ENCODE measurements at places on chromosomes 2 and 18. TPM values are rescaled to one million over a fixed set of nuclear protein-coding genes. Genes with fewer than 3 reads are reported as not detected.

DSG1 gene
- total RNA-seq = not detected

CHRNG gene
- not detected for total RNA-seq

TAF1B gene
- 13.0 TPM for total RNA-seq

SMPD4 gene
- 73.0 TPM for total RNA-seq

POLR1A gene
- 17.9 TPM for total RNA-seq

MPP4 gene
- total RNA-seq = not detected

KRTCAP3 gene
- total RNA-seq = 91.8 TPM

SIX2 gene
- not detected for total RNA-seq

DNA sequence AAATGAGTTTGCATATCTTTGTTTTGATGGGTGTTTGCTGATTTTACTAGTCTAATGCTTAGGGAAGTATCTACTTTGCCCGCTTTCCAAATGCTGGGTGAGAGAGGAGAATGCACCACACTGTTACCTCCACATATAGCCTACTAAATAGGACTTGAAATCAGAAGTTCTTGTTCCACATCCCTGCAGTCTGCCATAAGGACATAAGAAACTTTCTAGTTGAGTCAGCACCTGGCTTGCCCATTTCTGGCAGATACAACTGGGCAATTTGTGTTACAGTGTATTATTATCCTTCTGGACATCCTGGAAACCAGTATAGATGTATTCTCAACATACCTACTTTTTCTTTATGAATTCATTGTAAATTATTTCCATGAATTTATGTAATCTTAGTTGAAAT lies 29.5 kb downstream of the ANXA4 start:
- no peaks in the 10 kb centered on the region for H3K27me3 ChIP-seq
- no peak overlapping the region for H3K4me3 ChIP-seq
- peaks cover 5% of the 10 kb centered on the region for H3K4me1 ChIP-seq
- DNase-seq = no peak
- H3K27ac ChIP-seq = peak overlapping the region; percentile 2

- H3K4me1 ChIP-seq = no peaks in the 10 kb centered on the region
- H3K36me3 ChIP-seq = no peaks in the 10 kb centered on the region
- DNase-seq = no peak
- H3K27me3 ChIP-seq = no peaks in the 10 kb centered on the region
Measured at GRCh38 chr2:198191651-198192050, 387.3 kb downstream of the PLCL1 start.

- DNase-seq = no peak
- no peaks in the 10 kb centered on the region for H3K27me3 ChIP-seq
- peaks cover 4% of the 10 kb centered on the region for H3K36me3 ChIP-seq
- H3K4me3 ChIP-seq = no peak overlapping the region
- H3K4me1 ChIP-seq = no peaks in the 10 kb centered on the region
- no peak overlapping the region for H3K27ac ChIP-seq
Measured at GRCh38 chr2:233563663-233564430, 2.7 kb downstream of the USP40 start.

GRCh38 chr2:239964399-239965185 lies 60.5 kb downstream of the NDUFA10 start:
- peaks cover 8% of the 10 kb centered on the region for H3K36me3 ChIP-seq
- no peaks in the 10 kb centered on the region for H3K27me3 ChIP-seq
- no peak overlapping the region for H3K27ac ChIP-seq
- H3K4me1 ChIP-seq = no peaks in the 10 kb centered on the region

GRCh38 chr2:142220239-142220638 lies 89.4 kb upstream of the LRP1B start:
- no peaks in the 10 kb centered on the region for H3K27me3 ChIP-seq
- H3K4me1 ChIP-seq = no peaks in the 10 kb centered on the region
- no peak overlapping the region for H3K4me3 ChIP-seq
- no peaks in the 10 kb centered on the region for H3K36me3 ChIP-seq

DNA sequence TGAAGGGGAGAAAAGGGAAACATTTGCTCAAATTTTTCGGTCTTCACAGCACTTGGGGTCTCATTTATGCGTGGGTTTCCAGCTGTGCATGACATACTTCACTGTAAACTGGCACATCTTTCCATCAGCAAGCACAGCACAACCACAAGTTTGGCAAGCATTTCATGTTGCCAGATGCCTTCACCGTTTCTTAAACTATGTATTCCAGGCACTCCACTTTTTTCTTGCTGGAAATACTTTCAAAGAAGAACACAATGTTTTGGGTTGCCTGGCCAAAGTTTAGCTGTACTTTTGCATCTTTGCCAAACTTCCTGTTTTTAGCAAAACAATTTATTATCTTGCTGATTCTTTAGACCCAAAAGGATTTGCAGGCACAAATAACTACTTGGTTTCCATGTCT lies 194.6 kb upstream of the MEIS1 start:
- H3K4me1 ChIP-seq = no peaks in the 10 kb centered on the region
- DNase-seq = no peak

DNA sequence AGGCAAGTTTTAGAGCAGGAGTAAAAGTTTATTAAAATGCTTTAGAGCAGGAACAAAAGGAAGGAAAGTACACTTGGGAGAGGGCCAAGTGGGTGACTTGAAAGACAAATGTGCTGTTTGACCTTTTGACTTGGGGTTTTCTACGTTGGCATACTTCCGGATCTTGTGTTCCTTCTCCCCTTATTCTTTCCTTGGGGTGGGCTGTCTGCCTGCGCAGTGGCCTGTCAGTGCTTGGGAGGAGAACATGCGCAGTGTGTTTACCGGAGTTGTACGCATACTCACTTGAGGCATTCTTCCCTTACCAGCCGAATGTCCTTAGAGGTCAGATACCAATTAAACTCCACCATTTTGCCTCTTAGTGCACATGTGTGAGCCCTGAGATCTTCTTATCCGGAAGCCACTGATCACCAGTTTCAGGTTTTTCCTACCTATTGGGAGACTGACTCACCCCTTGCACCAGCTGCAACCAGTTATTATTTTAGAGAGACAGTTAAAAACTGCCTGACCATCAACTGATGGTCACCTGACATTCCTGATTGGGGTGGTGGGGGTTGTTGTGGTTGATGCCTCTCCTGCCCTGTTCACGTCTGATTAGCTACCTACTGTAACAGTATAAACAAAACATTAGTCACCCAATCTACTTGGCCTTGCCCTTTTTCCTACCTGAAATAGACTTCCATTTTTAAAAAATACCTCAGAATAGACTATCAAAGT lies 67.5 kb downstream of the NYAP2 start:
- peak; percentile 22 for DNase-seq
- H3K4me3 ChIP-seq = no peak overlapping the region

- no peaks in the 10 kb centered on the region for H3K4me1 ChIP-seq
- H3K27ac ChIP-seq = no peak overlapping the region
- H3K36me3 ChIP-seq = no peaks in the 10 kb centered on the region
- no peaks in the 10 kb centered on the region for H3K27me3 ChIP-seq
- DNase-seq = peak; percentile 43
Measured at GRCh38 chr2:95323347-95324155, 26.4 kb downstream of the KCNIP3 start.

- DNase-seq = no peak
- no peaks in the 10 kb centered on the region for H3K36me3 ChIP-seq
- no peak overlapping the region for H3K27ac ChIP-seq
Measured at GRCh38 chr2:54945391-54946219, 104.6 kb downstream of the RTN4 start.

DNA sequence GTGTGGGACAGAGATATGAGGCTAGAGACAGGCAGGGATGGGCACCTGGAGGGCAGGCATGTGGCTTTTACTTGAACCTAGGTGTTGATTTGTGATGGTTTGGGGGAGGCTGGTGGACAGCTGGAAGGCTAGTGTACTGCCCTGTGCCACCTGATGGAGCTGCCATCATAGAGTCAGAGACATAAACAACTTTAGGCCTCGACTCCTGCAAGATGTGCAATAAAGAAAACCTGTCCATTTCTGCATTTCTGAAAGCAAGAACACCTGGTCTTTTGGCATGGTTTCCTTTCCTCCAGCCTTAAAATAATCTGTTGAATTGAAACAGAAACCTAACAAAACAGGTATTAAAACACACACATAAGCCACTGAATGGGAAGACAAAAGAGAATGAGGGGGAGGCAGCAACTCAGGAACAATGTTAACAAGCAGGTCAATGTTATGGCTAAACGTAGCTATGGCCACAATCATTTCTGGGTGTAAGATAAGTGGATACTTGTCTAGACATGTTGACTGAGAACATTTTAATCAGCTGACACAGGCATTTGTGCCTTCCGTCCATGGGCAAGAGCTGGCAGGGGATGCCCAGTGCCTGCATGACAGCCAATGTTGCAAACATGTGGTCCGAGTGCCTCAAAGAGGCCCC lies 87.8 kb downstream of the KCTD1 start:
- no peaks in the 10 kb centered on the region for H3K4me1 ChIP-seq
- no peak overlapping the region for H3K27ac ChIP-seq
- H3K27me3 ChIP-seq = no peaks in the 10 kb centered on the region
- no peak overlapping the region for H3K4me3 ChIP-seq
- no peaks in the 10 kb centered on the region for H3K36me3 ChIP-seq
- no peak for DNase-seq

DNA sequence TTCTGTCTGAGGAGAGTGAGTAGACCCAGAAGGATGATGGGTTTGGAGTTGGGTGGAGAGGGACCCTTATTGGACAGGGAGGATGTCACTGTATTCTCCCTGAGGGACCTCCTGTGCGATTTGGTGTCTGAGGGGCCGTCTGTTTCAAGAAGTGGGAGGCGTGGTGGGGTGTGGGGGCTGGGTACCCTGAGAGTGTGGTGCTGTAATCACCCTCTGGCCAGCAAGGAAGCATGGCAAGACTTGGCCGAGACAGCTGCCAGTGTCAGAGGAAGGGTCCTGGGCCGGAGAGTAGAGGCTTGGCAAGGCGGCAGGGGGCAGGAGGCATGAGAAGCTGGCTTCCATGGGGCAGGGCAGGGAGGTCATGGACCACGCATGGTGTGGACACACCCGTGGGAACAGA lies 43.1 kb downstream of the CTIF start:
- H3K27me3 ChIP-seq = no peaks in the 10 kb centered on the region
- no peaks in the 10 kb centered on the region for H3K4me1 ChIP-seq

- H3K27me3 ChIP-seq = no peaks in the 10 kb centered on the region
- DNase-seq = no peak
- no peak overlapping the region for H3K27ac ChIP-seq
- H3K36me3 ChIP-seq = no peaks in the 10 kb centered on the region
Measured at GRCh38 chr18:74534981-74535649, 815 bp downstream of the CNDP1 start.

DNA sequence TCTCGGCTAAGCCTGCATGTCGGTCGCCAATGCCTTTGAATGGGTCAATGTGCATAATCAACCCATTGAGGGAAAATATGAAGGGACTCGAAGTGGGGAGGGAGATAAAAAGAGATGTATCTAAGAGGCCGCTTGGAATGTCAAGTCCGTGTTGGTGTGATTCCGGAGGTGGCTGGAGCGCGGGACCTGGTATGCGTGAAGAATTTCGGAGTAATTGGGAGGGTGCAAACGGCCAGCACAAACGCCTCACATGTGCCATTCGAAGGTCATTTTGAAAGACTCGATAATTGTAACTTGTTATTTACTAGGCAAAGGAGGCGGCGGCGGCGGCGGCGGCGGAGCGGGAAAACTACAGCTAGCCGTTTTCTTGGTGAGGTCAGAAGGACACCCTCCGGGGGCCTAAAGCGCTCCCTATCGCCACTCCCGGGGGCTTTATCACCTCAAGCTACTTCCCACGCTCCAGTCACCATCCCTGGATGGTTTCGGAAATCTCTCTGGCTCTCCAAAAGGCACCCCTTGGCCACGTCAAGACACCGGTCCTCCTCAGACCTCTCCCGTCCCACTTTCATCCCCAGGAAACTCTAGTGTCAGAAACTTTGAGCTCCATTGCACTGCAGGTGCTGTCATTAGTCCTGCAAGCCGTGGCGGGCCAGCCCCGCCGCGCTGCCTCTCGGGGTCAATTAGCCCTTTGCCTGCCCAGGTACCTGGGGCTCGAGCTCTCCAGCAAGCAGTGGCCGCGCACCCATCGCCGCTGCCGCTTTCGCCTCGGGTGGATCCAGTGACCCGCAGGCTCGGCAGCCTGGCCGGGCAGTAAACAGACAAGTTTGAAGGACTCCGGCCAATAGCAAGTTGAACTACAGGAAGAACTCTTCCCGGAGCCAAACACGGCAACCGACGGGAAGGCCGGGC lies 1.5 kb downstream of the ERBB4 start:
- no peak overlapping the region for H3K27ac ChIP-seq
- no peaks in the 10 kb centered on the region for H3K4me1 ChIP-seq
- peak overlapping the region; percentile 40 for H3K4me3 ChIP-seq
- no peaks in the 10 kb centered on the region for H3K36me3 ChIP-seq
- H3K27me3 ChIP-seq = peaks cover 42% of the 10 kb centered on the region
- peak; percentile 20 for DNase-seq

DNA sequence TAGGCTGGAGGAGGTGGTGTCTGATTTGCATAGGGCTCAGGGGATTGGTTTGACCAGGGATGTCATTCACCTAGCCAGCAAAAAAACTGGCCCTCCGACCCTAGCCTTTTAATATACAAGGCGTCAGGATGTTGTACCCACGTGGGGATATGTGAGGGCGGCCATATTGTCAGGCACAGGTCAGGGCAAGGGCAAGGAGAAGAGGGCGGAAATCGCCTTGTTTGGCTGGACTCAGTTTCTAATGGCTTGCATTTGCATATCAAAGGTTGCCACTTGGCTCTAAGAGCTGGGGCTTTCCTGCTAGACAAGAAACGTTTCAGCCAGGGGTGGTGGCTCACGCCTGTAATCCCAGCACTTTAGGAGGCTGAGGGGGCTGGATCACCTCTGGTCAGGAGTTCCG lies 24.9 kb upstream of the PDCL3 start:
- H3K27me3 ChIP-seq = no peaks in the 10 kb centered on the region
- no peak for DNase-seq
- no peak overlapping the region for H3K27ac ChIP-seq
- H3K4me1 ChIP-seq = no peaks in the 10 kb centered on the region
- no peaks in the 10 kb centered on the region for H3K36me3 ChIP-seq

GRCh38 chr2:206805887-206806607 lies 40.6 kb downstream of the FASTKD2 start:
- no peaks in the 10 kb centered on the region for H3K4me1 ChIP-seq
- H3K4me3 ChIP-seq = no peak overlapping the region
- no peak overlapping the region for H3K27ac ChIP-seq
- H3K27me3 ChIP-seq = no peaks in the 10 kb centered on the region
- H3K36me3 ChIP-seq = no peaks in the 10 kb centered on the region

GRCh38 chr2:165277295-165277694 lies 38.1 kb downstream of the SCN2A start:
- no peak overlapping the region for H3K27ac ChIP-seq
- H3K4me1 ChIP-seq = no peaks in the 10 kb centered on the region
- DNase-seq = no peak
- H3K36me3 ChIP-seq = no peaks in the 10 kb centered on the region
- H3K4me3 ChIP-seq = no peak overlapping the region
